ENCODE measurements at places on chromosomes 5 and 9.
A peak's percentile ranks its signal among the peaks of the same experiment; 100 is the strongest.

GRCh38 chr5:154514331-154514730, 36.3 kb upstream of the HAND1 start:
- no peak for DNase-seq

- DNase-seq, result no peak
Observed at GRCh38 chr9:8904771-8905515, 1105.4 kb upstream of the DMAC1 start.

- no peak for DNase-seq
Observed at GRCh38 chr5:94613583-94613982, 4.8 kb downstream of the KIAA0825 start.

DNA sequence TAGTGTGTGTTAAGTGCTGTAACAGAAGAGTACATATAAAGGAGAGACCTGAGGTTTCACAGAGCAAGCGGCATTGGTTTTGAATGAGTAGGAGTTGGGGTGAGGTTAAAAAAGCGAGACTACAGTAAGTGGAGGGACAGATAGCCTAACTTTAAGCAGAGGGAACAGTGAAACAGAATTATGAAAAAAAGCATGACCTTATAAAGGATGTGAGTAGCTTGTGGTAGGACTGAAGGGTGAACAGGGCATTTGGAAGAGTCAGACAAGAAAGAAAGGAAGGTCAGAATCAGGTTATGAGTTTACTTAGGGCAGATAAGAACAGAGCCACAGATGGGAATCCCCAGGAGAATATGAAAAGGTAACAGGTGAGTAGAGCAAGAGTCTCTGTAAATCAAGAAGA, 22.5 kb downstream of the MSANTD3 start:
- DNase-seq, result no peak

- no peak for DNase-seq
Observed at GRCh38 chr5:133470841-133471240, 141.5 kb downstream of the FSTL4 start.

GRCh38 chr5:61115968-61116367, 46.3 kb downstream of the SMIM15 start:
- no peak for DNase-seq

DNA sequence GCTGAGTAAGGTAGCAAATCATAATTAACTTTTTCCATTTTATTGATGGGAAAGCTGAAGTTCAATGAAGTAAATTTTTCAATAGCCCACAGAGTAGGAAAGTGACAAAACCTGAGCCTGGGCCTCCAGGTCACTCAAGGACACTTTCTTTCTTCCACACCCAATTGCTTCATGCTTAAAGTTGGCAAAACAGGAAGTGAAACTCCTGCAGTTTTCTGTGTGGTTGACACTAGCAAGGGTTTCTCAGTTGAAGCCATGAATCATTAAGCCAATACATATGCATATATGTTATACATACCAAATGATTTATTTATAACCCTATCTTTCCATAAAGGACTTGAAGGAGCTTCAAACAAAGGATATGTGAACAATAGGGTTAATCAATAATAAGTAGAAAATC, 13.9 kb downstream of the TLR4 start:
- no peak for DNase-seq

DNA sequence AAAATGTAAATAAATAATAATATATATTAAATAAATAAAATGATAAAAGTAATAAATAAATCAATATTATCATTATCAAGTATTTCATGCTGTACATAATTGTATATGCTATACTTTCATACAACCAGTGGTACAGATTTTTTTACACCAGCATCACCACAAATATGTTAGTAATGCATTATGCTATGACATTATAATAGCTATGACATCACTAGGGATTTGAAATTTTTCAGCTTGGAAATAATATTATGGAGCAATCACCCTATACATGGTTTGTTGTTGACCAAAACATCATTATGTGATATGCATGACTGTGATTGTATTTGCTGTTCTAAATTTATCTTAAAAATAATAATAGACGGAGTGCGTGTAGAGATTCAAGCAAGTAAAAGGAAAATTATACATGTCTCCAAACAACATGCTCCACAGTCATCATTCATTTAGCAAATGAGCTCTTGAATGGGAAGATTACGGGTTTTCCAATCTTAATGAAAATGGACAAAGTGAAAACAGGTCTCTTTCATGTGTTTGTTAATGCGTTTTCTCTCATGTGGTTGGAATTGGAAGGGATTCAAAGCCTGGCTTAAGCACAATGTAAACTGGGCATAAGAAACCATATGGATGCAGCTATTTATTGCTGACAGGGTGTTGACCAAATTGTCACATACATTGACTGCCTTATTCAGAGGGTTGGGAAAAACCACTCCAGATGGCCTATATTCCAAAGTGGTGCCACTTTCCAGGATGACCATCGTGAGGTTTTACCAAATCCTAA, 643.0 kb upstream of the RGMB start:
- DNase-seq, result no peak

GRCh38 chr9:77838986-77839385, 190.9 kb upstream of the GNA14 start:
- no peak for DNase-seq

- no peak for DNase-seq
Observed at GRCh38 chr5:143932584-143932983, 120.6 kb downstream of the HMHB1 start.

DNA sequence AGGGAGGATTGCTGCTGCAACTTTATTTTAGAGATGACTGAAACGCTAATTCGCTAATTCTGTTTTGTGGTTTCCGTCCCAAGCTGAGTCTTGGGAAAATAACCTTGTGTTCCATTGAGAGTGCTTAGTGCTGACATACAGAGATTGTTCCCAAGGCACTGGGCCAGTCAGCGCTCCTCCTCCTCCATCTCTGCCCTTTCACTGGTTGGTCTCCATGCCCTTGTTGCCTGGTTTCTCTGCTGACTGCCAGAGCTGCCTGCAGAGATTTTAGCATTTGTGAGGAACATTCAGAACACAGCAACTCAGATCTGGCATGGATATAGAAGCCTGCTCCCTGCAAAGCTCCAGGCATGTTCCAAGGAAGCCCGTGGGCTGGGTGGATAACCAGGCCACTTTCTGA, 126.0 kb upstream of the IRX2 start:
- DNase-seq, result no peak

- no peak for DNase-seq
Observed at GRCh38 chr9:29290516-29290915, 1717.2 kb upstream of the C9orf72 start.

- DNase-seq, result peak; percentile 82
Observed at GRCh38 chr9:128863647-128864046, 18.1 kb downstream of the KYAT1 start.

DNA sequence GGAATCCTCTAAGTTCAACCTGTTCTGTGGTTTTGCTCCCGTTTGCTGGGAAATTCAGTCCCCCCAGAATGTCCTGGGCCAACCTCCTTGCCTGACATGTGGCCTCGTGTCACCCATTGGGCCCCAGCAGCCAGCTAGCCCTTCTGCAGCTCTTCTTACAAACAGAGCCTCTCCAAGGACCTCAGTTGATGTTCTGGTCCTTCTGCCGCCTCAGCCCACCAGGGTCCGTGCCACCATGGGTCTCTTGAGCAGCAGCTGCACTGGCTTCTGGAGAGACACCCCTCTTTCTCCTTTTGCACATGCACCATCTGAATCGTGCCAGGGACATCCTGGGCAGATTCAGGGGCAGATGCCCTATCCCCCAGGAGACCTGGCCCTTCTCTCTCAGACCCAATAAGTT, 85.0 kb downstream of the LMX1B start:
- no peak for DNase-seq

DNA sequence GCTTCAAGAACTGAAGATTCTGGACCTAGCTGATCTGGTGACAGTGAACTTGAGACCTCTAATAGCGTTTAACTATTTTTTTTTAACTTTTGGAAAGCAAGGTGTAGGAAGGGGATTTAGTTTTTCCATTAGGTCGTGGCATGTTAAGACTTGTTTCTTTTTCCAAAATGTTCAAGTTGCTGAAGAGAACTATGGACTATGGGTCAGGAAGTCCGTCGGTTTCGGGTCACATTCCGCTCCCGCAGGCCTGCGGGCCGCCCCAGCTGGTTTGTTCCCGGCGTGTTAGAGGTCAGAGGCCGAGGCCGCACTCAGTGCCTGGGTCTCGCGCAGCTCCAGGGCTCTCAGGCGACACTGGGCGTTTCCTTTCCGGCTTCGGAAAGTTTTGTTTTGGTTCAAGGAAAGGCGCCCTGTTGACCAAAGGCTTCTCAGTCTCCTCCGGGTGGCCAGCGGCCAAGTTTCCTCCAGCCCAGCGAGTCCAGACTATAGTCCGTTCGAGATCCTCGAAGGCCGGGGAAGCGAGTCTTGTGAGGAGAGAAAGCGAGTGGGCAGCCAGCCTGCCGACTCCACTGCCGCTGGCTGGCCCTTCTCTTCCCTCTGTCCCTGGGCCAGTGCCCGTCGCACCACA, 586 bp upstream of the FCHO2 start:
- no peak for DNase-seq

GRCh38 chr9:134424818-134425217, 98.6 kb downstream of the RXRA start:
- DNase-seq, result no peak

GRCh38 chr5:144092508-144092907, 78.0 kb downstream of the YIPF5 start:
- DNase-seq, result no peak

DNA sequence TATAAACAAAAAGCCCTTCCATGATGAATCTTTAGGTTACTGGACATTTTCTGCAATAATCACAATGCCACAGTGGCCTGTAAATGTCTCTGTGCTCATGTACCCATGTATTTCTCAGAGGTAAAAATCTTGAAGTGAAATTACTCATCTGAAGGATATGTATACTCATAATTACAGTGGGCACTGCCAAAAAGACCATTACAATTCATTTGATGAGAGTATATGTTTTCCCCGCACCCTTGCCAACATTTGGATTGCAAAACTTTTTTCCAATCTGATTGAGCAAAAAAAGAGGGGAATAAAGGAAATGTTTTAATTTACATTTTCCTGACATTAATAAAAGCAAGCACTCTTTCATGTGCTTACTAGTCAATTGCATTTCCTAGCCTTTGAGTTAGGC, 110.5 kb downstream of the EPB41L4A start:
- no peak for DNase-seq

DNA sequence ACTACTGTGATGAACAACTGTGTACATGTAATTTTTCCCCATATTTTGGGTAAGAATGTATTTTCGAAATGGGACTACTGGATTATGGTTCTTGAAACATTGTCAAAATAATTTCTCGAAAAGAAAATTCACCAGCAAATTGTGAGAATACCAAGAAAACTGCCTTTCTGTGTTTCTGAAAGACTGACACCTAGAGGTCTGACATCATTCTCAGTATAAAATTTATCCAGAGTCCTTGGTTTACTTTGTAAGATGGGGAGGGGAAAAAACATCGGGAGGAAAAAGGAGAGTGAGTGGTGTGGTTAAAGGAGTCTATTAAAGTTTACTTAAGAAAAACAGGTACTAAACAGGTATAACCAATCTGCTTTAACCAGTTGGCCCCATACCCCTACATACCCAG, 149.2 kb downstream of the CEP120 start:
- no peak for DNase-seq

GRCh38 chr9:6410633-6411032, 2.4 kb upstream of the UHRF2 start:
- no peak for DNase-seq

GRCh38 chr5:145800181-145800580, 35.0 kb downstream of the PRELID2 start:
- DNase-seq, result no peak

DNA sequence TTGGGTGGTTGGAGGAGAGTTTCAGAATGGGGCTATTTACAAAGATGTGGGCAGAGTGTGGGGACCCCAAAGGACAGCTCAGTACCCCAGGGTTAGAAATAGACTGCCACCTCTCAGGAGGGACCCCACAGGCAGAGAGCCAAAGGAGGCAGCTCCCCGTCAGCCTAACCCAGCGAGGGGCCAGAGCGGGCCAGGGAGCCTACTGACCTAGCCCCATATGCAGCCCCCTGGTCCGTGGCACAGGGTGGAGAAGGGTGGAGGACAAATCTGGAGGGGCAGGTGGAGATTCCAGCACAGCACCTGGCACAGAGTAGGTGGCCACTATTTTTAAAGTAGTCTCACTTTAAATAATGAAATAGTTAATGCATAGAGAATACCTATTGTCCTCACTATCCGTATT, 67.2 kb upstream of the ANGPTL2 start:
- no peak for DNase-seq

- DNase-seq, result no peak
Observed at GRCh38 chr5:170532935-170533334, 29.1 kb downstream of the KCNIP1 start.

DNA sequence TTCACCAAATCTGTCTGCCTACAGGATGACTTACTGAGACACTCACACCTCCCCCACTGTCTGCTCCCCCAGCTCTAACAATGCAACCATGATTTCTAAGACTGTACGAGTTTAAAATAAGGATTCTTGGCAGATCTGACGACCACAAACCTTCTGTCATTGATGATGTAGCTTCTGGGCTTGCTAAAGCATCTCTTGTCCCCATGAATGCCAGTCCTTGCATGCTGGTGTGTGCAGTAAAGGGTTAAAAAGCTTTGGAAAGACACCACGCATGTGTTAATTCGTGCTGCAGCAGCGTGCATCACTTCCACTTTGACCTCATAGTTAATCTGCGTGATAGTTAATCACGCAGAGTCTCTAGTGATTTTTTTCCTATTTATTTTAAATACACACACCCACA, 411 bp upstream of the GABRG2 start:
- no peak for DNase-seq

DNA sequence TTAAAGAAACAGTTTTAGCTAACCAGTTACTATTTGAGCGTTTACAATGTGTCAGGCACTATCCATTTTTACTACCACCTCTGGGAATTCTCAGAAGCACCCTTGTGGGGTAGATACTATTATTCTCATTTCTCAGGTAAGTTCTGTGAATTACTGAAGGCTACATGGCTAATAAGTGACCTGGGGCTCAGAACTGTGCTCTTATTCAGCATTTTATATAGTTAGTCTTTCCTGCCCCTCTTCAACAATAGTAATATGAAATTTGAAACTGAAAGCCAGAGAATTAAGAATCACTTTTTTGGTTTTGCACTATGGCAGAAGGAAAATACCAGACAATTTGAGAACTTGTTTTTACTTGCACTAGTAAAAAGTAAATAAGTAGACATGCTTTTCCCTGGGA, 11.8 kb downstream of the ELL2 start:
- no peak for DNase-seq

GRCh38 chr9:107016383-107016782, 153.4 kb downstream of the ZNF462 start:
- no peak for DNase-seq

- DNase-seq, result no peak
Observed at GRCh38 chr9:27165670-27166069, 56.6 kb downstream of the TEK start.

DNA sequence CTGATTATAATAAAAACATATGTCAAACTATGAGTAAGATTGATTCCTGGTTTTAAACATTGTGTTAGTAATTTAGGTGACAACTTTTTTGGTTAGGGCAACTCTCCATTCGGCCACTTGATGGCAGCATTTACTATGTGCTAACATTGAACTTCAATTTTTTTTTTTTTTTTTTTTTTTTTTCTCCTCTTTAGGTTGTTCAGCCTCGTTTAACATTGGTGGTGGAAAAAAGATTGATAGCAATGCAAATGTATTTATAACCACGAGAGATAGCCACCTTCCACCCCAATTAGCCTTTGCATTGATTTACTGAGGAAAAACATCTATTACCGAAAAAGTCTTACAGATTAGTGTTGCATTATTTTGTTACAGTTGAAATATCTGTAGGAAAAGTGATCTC, 159.1 kb downstream of the CSNK1G3 start:
- DNase-seq, result peak; percentile 3

- DNase-seq, result no peak
Observed at GRCh38 chr5:142322747-142323479, 1.9 kb downstream of the SPRY4 start.

Measured in stimulated activated CD4-positive, alpha-beta T cell treated with anti-CD3 and anti-CD28 coated beads, Interleukin-15, amount 100 ng/mL, for 1 hour (primary cell).